OCI-LY7 (cell line): ENCODE measurements at places on chromosomes 6 and 20. TPM values are rescaled to one million over a fixed set of nuclear protein-coding genes. Genes with fewer than 3 reads are reported as not detected.

DNA sequence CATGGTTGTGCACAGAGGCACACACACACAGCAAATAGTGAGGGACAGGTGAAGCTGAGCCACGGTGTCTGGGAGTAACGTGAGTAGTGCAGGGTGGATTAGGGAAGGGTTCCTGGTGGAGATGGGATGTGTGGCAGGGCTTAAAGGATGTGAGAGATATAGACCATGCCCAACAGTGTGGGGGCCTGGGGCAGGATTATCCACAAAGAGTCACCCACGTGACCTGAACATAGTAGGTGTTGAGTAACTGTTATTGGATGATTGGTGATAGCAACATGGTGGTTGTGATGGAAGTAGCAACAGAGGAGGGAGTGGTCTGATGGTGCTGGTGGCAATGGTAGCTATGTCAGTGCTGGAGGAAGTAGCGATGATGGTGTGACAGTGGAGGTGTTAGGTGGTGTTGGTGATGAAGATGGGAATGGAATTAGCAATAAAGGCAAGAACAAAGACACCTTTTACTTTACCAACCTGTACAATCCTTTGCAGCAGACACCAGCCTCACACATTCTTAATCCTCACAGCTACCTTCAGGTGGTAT, 135.1 kb downstream of the MRPL14 start:
- DNase-seq = no peak

- DNase-seq = no peak
Observed at GRCh38 chr6:165661664-165662025, 1.4 kb downstream of the PDE10A start.

Gene HLA-DQA1
- total RNA-seq = 31.2 and 32.3 TPM in 2 replicates

DNA sequence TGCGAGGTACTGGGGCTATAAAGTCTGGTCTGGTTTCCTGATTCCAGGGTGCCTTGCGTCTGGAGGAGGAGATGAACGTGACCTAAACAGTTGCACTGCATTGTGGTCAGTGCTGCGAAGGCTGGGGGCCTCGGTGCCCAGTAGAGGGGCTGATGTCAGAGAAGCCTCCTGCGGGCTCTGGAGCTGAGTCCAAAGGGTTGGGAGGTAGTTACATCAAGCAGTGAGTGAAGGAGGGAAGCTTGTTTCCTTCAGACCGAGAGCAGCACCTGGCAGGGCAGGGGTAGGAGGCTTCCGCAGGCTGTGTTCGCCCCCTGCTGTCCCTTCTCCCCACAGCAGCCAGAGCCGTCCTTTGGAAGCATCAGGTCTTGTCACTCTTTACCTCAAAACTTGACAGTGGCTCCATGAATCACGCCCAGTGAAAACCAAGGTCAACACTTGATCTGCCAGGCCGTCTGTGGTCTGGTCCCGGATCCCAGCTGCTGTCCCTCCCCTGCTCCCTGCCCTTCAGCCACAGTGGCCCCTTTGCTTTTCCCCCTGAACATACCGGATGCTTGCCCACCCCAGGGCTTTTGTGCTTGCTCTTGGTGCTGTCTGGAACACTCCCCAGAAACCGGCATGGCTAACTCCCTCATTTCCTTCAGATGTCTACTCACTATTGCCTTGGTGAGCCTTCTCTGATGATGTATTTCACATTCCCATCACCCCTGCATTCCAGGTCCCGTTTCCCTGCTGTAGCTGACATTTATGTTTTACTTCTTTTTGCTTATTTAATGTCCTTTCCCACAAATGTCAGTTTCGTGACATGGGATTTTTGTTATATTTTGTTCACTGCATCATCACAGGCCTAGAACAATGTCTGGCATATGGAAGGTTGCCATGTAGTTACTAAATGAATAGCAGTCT, 7.0 kb downstream of the DYNLRB1 start:
- peak; percentile 79 for DNase-seq

DNA sequence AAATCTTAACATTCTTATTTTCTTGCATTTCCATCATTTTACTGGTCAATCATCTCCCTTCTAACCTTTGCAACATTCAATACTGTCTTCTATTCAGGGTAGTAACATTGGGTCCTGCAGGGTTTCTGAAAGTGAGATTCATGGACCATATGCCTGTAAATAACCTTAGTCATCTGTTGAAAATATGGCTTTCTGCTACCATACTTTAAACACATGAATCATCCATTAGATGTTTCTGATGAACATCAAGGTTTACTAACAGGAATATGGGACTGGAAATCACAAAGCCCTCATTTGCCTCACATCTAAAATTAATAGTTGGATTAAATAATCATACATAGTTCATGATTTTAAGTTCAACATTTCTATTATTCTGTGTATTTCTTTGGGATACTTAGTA, 475.9 kb upstream of the MARCKS start:
- DNase-seq = no peak

DNA sequence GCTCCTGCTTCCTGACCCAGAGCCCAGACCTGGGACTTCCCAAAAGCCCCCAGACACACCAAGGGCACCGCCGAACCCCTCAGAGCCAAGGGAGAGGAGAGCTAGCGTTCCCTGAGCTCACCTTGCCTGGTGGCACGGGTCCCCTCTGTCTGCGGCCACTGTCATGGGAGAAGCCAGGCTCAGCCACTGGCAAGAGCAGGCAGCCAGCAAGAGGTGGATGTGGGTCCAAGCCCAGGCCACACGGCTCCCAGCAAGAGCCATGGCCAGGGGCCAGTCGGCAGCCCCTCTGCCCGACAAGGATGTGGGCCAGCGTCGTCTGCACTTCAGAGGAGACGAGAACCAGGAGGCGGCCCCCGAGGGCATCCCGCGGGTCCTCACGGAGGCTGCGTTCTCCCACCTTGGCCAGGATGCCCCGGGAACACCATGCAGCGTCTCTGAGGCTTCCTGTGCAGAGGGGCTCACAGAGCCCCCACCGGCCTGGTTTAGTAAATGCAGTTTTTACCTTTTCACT, 2.2 kb upstream of the PPDPF start:
- DNase-seq = no peak

GRCh38 chr20:24334830-24335229, 134.6 kb upstream of the SYNDIG1 start:
- no peak for DNase-seq

GRCh38 chr6:13355999-13356785, 27.9 kb upstream of the TBC1D7 start:
- peak; percentile 96 for DNase-seq

DNA sequence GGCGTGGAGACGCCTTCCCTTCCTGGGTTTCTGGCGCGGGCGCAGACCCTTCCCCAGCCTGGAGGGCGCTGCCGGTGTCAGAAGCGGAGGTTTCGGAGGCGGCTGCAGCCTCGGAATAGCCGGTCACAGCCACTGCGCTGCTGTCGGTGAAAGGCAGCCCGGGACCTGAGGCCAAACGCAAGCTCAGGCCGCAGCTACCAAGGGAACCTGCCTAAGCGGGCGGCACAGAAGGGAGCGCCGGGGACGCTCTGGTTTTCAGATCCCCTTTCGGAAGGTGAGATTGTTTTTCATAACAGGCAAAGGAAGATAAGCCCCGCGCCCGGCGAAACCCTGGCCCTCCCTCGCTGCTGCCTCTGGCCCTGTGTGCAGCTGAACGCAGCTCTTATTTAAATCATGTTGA, 116.5 kb downstream of the FAM120B start:
- no peak for DNase-seq

DNA sequence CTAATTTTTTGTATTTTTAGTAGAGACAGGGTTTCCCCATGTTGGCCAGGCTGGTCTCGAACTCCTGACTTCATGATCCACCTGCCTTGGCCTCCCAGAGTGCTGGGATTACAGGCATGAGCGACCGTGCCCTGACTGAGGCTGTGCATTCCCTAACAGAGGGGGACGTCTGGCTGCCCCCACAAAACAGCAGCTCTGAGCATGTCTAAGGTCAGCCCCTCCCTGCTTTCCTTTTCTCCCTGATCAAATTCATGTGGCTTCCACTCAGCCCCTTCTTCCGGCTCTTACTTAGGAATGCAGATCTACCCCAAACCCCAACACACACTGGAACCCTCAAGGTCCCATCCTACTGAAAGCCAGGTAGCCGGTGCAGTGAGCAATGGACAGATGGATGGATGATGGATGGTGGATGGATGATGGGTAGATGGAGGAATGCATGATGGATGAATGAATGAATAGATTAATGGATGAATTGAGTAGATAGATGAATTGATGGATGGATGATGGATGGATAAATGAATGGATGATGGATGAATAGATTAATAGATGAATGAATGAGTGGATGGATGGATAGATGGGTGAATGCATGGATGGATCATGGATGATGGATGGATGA, 91.5 kb upstream of the BHLHE23 start:
- DNase-seq = no peak

Gene RAE1
- total RNA-seq = 57.4 and 58.2 TPM in 2 replicates

- no peak for DNase-seq
Observed at GRCh38 chr6:127533011-127533410, 13.9 kb upstream of the MTCL3 start.

DNA sequence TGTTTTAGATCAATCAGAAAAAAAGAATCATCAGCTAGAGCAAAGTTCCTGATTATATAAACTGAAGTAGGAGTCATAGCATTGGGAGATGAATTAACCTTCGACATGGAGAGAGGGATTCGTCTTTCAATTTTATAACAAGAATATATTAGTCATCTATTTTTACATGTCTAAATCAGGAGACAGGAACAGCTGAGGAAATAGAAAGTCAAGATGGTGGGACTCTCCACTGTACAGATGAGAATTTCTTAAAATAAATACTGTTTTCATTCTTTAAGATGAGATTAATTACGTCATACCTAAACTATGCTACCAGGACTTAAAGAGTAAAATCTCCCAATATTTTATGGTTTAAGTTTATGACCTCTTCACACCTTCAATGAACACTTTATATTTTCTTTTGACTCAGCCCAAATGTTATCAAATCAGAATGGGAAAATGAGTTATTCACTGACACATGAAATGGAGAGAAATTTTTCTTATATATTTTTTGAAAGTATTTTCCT, 1137.7 kb downstream of the EPHA7 start:
- DNase-seq = no peak

Gene APCDD1L
- not detected in 2 replicates for total RNA-seq

DNA sequence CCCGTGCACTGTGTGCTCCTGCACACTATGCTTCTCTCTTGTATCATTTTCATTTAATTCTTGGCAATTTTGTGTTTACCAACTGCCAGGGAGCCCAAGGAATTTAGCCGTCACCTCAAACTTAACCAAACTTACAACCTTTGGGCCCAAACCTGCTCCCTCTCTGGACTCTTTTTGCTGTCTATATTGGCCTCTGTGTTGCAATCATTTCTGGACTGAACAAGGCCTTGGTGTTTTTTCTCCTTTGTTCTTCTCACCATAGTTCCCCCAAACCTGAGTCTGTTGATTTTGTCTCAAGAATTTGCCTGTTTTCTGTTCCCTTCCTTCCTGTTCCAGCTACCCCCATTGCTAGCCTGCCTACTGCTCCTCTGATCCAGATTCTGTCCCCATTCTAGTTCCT, 19.2 kb downstream of the DCBLD1 start:
- no peak for DNase-seq

- no peak for DNase-seq
Observed at GRCh38 chr6:17172836-17173470, 71.1 kb downstream of the STMND1 start.

GRCh38 chr6:32886681-32887383, 32.8 kb downstream of the PSMB9 start:
- DNase-seq = no peak

- no peak for DNase-seq
Observed at GRCh38 chr6:69416776-69417175, 380.0 kb downstream of the LMBRD1 start.

Gene VGLL2
- total RNA-seq = not detected in 2 replicates

Gene SS18L1
- 16.8 and 17.7 TPM in 2 replicates for total RNA-seq

DNA sequence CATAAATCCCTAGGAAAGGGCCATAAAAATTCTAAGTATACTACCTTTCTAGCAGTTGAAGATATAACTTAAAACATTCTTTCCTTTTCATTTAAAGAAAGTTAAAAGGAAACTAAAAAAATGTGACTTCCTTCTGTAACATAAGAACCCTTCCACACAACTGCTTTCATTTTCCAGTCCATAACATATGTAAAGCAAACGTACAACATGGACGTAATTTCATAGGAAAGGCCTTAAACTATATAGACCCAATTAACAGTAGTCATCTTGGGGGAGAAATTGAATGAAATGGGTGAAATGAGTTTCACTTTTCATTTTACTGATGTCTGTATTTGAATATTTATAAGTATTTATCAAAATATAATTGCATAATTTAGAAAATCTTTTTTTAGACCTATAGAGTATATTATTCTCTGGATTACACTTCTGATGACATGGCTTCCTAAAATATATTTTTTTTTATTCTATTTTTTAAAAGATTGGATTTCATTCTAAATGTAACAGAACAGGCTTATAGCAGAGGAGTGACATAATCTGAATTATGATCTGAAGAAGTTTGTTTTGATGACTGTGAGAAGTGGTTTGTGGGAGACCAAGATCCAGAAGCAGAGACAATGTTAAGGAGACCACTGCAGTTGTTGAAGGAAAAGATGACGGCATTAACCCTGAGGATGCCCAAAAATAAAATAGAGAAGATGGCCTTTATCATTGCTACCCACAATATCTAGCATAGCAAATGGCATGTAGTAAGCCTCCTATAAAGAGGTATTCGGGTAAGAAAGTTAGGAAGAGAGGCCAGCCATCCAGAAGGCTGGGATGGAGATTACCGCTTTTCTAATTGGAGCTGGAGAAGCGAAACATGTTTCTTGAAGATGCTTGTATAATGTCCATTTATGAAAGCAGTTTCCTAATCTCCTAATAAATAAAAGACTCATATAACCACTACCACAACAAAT, 260.4 kb downstream of the PTPRK start:
- DNase-seq = no peak

DNA sequence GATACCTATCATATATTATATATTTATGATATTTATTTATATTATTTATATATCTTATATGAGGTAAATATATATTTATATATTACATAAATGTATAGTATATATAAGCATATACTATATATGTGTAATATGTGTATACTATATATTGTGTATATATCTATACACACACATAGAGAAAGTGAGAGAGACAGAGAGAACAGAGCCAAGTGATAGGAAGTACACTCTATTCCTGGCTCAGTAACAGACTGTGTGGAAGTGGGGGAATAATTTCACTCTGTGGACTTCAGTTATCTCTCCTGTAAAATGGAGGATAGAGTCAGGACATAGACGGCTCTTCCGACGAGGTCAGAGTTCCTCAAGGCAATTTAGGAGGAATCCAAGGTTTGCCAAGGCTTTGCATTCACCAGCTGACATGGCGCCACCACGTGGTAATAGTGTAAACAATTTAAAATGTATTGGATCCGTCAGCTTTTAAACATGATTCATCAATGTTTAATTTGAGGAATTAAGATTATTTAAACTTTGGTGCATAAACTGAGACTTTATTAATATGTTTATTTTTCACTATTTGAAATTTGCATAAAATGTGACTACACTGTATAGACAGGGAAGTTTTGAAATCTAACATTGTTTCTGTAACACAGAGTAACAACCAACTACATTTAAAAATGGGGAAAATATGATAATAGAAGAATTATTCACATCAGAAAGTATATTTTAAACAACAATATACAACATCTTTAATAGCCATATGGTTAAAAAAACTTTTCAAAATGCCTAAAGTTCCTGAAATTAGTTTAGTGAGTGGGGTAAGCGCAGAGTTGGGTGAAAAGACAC, 75.4 kb upstream of the TMEM244 start:
- DNase-seq = peak; percentile 61

- DNase-seq = no peak
Observed at GRCh38 chr20:33640287-33640686, 21.8 kb upstream of the C20orf144 start.

GRCh38 chr20:3312940-3313682, 74.1 kb upstream of the SLC4A11 start:
- DNase-seq = no peak

- DNase-seq = no peak
Observed at GRCh38 chr6:15927531-15928225, 201.2 kb upstream of the MYLIP start.

- DNase-seq = no peak
Observed at GRCh38 chr6:158895661-158896060, 76.5 kb upstream of the EZR start.
